ENCODE measurements at places on chromosomes 1 and 21. TPM values are rescaled to one million over a fixed set of nuclear protein-coding genes. Genes with fewer than 3 reads are reported as not detected.

The BARHL2 gene
- polyA plus RNA-seq: not detected

The HSPB7 gene
- polyA plus RNA-seq: not detected

The FAM78B gene
- polyA plus RNA-seq: 3.9 TPM

The SYPL2 gene
- polyA plus RNA-seq: not detected

The GPR161 gene
- 45.5 TPM for polyA plus RNA-seq

The WDR64 gene
- polyA plus RNA-seq: not detected

The CFAP45 gene
- 0.12 TPM for polyA plus RNA-seq

The TRIM58 gene
- polyA plus RNA-seq: 0.26 TPM

The IVL gene
- not detected for polyA plus RNA-seq

The CXADR gene
- polyA plus RNA-seq: 174 TPM

The ELF3 gene
- 0.22 TPM for polyA plus RNA-seq

The CFAP141 gene
- polyA plus RNA-seq: not detected

The A3GALT2 gene
- polyA plus RNA-seq: not detected

The NBPF19 gene
- polyA plus RNA-seq: 2.3 TPM

The NOS1AP gene
- 5.3 TPM for polyA plus RNA-seq

The ICOSLG gene
- not detected for polyA plus RNA-seq

The OR2T29 gene
- polyA plus RNA-seq: not detected

The MCOLN3 gene
- polyA plus RNA-seq: 0.20 TPM

The CYP4Z1 gene
- not detected for polyA plus RNA-seq

The RNF115 gene
- polyA plus RNA-seq: 25.7 TPM

The SYT11 gene
- polyA plus RNA-seq: 122 TPM

The PTCH2 gene
- 0.78 TPM for polyA plus RNA-seq

The LY9 gene
- not detected for polyA plus RNA-seq

The CAPN8 gene
- not detected for polyA plus RNA-seq

The TRNP1 gene
- polyA plus RNA-seq: 17.2 TPM

The OLIG2 gene
- 0.84 TPM for polyA plus RNA-seq

The SH3BGR gene
- polyA plus RNA-seq: 13.8 TPM

The LPAR3 gene
- 0.54 TPM for polyA plus RNA-seq

The CLDN19 gene
- polyA plus RNA-seq: not detected

The FMOD gene
- polyA plus RNA-seq: not detected

The GREM2 gene
- 0.62 TPM for polyA plus RNA-seq

The SLC16A4 gene
- 0.50 TPM for polyA plus RNA-seq

The TMEM269 gene
- polyA plus RNA-seq: 1.1 TPM

The HCRTR1 gene
- polyA plus RNA-seq: 0.34 TPM

The CYP4B1 gene
- polyA plus RNA-seq: not detected

The KCNA2 gene
- 3.4 TPM for polyA plus RNA-seq

The GCSAML gene
- not detected for polyA plus RNA-seq

The FAM43B gene
- 0.52 TPM for polyA plus RNA-seq

The G0S2 gene
- 0.33 TPM for polyA plus RNA-seq

The C8B gene
- not detected for polyA plus RNA-seq

The SLC30A2 gene
- polyA plus RNA-seq: 0.28 TPM

The CELA3A gene
- not detected for polyA plus RNA-seq

The INPP5B gene
- 13.8 TPM for polyA plus RNA-seq

The CA6 gene
- polyA plus RNA-seq: not detected

The FCRL5 gene
- not detected for polyA plus RNA-seq

The TMEM63A gene
- not detected for polyA plus RNA-seq

The CHI3L2 gene
- polyA plus RNA-seq: not detected

The ACKR1 gene
- 3.3 TPM for polyA plus RNA-seq

Measured in neural cell (in vitro differentiated cells).